GM04503 (cell line): ENCODE measurements at places on chromosomes 7 and 10.

DNA sequence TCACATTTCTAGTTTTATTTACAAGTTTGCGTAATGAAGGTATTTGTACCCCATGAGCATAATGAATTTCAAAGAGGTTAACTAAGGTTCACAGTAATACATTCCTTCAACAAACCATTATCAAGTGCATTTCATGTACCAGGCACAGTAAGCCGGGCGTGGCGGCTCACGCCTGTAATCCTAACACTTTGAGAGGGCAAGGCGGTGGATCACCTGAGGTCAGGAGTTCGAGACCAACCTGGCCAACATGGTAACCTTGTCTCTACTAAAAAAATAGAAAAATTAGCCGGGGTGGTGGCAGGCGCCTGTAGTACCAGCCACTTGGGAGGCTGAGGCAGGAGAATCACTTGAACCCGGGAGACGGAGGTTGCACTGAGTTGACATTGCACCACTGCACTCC lies 4.3 kb upstream of the EIF3A start:
- no peak for DNase-seq

GRCh38 chr10:5732141-5732540 lies 47.5 kb downstream of the TASOR2 start:
- no peak for DNase-seq

DNA sequence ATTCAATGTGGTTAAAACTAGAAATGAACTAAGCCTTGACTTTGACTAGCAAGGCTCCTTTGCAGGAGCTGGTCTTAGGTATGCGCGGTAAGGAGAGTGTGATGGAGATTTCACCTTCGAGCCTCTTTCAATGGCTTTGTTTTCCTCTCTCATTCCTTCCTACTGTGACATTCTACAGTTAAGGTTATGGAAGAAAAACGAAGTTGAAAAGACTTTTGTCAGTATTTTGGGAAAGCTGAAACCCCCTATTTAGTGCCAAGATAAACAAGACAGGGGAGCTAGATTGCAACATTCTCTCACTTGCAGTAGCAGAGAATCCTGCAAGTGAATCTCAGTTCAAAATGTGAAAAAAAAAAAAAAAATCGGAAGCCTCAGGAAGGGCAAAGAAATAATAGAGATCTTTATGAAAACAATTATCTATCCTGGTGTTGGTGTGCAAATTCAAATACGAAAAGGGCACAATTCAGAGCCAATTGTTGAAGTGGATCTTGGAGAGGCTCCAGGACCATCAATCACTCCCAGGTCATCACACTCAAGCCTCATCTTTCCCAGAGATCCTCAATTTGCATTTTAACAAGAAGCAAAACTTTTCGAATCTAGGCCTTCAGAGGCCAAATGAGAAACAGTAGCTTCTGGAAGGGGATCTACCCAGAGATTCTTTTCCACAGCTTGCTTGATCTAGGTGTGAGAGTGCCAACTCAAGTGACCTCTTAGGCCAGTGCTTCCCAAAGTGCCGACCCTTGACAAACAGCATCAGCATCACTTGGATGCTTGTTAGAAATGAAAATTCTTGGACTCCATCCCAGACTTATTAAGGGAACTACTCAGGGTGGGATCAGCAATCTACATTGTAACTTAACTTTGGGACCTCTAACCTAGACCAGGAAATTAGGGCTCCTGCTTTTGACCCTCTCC lies 163.8 kb downstream of the INHBA start:
- no peak for DNase-seq

DNA sequence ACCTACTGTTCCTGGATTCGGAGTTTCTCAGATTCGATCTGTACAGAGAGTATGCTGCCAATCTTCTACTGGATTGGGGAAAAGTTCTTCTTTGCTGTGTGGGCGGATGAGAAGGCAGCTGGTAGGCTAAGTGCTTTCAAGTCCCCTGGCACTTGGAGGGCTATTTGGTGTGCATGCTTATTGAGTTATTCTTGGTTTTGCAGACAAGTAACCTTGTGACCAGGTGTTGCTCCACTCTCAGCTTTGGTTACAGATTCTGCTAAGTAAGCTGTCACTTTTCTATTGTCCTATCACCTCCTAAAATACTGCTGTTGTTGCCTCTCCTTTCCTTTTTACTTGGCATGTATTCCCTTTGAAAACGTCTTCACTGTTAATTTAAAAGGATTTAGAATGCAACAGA lies 1375.1 kb upstream of the LRRTM3 start:
- no peak for DNase-seq

GRCh38 chr7:128211626-128212025 lies 29.5 kb upstream of the LEP start:
- no peak for DNase-seq

DNA sequence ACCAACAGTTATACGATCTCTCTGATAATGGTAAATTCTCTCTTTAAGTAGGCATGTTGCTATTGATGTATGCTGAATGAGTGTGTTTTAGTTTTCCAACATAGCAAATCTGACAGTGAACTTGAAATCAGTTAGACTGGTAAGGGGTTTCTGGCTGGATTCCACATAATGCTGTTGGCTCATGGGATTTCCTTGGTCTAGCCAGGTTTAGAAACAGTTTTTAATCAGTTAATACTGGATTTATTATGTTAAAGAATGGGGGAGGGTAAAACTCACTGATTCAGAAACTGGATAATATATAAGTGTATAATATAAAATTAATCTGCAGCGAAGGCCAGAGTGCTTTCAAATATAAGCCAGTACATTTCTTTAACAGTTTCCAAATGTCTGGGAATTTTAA lies 55.6 kb downstream of the PCDH15 start:
- DNase-seq = no peak

- DNase-seq = no peak
Measured at GRCh38 chr10:66244953-66245352, 680.9 kb upstream of the LRRTM3 start.

- no peak for DNase-seq
Measured at GRCh38 chr10:85293483-85293882, 965.1 kb downstream of the CCSER2 start.

DNA sequence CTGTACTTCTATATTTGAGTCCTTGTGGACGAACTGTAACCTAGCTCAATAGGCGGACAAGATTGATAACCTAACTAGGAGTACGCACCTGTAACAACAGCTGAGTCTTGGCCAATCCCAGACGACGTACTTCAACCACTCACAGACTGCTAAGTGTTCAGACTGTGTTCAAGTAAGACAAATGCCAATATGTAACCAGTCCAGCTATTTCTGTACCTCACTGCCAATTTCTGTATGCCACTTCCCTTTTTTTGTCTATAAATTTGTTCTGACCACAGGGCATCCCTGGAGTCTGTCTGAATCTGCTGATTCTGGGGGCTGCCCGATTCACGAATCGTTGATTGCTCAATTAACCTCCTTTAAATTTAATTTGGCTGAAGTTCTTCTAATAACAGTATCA lies 32.2 kb downstream of the HACD1 start:
- DNase-seq = no peak

GRCh38 chr10:30176776-30177533 lies 117.6 kb upstream of the JCAD start:
- DNase-seq = no peak

GRCh38 chr7:36943591-36944435 lies 219.5 kb upstream of the AOAH start:
- DNase-seq = no peak

DNA sequence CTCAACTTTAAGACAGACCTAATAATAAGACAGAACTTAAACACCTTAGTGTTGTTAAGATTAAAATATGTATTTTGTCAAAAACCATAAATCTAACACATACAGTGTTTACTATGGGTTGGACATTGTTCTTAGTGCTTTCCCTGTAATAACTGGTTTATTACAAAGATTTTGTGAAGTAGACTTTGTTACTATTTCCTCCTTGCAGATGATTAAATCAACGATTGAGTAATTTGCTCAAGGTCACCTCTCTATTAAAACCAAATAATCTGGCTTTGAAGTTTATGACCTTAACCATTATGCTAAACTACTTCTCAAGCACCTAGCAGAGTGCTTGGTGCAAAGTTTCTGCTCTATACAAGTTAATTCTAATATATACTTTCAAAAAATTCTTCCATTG lies 102.7 kb upstream of the FAM3C start:
- no peak for DNase-seq

- DNase-seq = no peak
Measured at GRCh38 chr7:30923774-30924413, 12.2 kb downstream of the AQP1 start.

- DNase-seq = no peak
Measured at GRCh38 chr10:60434418-60435046, 44.9 kb upstream of the ANK3 start.

- no peak for DNase-seq
Measured at GRCh38 chr7:99326408-99326782, 697 bp downstream of the ARPC1A start.

GRCh38 chr10:113158183-113158582 lies 208.1 kb downstream of the TCF7L2 start:
- DNase-seq = peak; percentile 10

DNA sequence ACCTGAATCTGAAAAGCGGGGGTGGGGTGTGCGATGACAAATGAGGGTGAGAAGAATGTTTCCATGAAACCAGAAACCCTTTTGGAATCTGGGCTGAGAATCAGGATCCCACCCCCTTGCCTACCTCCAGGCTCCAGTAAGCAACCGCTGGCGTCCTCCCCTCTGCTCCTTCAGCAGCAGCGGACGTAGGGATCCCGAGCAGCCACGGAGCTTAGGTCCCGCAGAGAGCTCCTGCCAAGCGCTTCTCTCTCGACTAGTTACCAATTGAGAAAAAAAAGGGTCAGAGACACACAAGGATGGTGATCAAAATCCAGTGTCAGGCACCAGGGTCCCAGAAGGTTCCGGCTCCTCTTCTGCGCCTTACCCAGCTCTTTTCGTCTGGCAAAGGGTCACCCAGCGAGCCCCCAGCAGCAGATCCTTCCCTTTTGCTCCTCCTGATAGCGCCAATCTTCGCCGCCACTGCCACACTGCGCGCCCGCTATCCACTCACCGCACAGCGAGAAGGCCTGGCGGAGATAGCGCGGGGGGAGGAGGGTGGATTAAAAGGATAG lies 733.5 kb downstream of the ZWINT start:
- DNase-seq = no peak

- no peak for DNase-seq
Measured at GRCh38 chr7:115478426-115478825, 552.1 kb downstream of the TFEC start.
